ENCODE measurements at places on chromosomes 1 and 21.
A peak's percentile ranks its signal among the peaks of the same experiment; 100 is the strongest.

DNA sequence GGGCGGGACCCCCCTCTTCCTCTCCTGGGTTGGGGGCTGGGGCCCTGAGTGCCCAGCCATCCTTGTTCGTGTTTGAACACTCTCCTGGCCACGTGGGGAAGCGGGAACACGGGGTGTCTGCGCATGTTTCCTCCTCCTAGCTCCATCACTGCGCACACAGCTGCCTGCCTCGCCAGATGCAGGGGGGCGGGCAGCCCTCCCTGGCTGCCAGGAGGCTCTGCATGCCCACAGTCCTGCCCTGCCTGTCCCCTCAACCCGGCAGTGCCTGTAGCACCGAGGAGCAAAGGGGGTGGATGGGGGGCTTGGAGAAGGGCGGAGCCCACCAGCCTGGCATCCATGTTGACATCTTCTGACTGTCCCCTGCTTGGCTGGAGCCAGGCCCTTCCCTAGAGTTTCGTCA lies 1.8 kb upstream of the SLC25A34 start:
- DNase-seq: no peak

DNA sequence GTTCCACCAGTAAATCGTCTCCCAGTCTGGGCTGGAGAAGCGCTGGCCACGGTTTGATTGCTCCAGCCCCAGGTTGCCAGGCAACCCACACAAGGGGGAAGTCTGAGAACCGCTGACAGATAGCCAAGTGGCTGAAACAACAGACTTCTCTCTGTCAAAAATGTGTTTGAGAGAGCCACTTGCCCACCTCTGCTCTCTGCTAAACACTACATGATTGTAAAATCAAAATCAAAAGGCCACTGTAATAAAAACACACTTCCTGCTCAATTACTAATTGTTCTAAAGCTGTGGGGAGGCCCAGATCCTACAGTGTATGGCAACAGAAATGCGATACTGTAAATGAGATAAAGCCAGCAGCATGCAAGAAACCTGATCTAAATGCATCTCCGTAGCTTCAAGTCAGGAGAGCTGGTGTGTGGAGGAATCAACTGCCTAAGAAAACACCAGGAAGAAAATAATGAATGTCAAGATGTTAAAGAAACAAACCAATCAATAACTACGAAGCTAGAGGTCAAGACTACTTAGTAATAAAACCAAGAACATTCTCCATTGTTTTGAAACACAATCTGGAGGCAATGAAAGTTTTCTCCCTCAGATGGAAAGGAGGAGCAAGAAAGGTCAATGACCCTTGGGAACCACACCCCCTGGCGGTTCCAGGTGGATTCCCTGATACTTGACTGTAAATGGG lies 121.2 kb downstream of the SLC45A1 start:
- peak; percentile 47 for DNase-seq

- DNase-seq: no peak
Observed at GRCh38 chr1:66685670-66686069, 66.6 kb upstream of the DYNLT5 start.

DNA sequence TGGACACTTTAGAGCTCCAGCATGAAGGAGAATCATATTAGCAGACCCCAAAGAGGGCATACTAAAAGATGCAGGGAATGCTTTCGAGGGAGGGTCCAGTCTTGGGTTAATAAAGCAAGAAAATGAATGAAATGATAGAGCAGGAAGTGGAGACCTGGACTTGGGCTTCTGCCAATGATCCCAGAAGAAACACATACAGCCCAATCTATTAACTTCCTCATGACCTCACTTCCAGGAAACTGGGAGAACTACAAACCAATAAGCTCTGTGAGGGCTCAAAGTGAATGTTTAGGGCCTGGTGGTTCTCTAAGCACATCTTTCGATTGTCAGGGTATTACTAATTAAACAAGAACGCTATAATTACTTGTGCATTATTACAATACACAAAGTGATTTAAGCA lies 53.6 kb upstream of the SSX2IP start:
- DNase-seq: no peak

GRCh38 chr1:214404571-214405213 lies 123.7 kb downstream of the SMYD2 start:
- DNase-seq: no peak

- no peak for DNase-seq
Observed at GRCh38 chr21:39670701-39671100, 58.0 kb downstream of the B3GALT5 start.

- DNase-seq: no peak
Observed at GRCh38 chr1:116506132-116507004, 64.5 kb downstream of the CD58 start.

DNA sequence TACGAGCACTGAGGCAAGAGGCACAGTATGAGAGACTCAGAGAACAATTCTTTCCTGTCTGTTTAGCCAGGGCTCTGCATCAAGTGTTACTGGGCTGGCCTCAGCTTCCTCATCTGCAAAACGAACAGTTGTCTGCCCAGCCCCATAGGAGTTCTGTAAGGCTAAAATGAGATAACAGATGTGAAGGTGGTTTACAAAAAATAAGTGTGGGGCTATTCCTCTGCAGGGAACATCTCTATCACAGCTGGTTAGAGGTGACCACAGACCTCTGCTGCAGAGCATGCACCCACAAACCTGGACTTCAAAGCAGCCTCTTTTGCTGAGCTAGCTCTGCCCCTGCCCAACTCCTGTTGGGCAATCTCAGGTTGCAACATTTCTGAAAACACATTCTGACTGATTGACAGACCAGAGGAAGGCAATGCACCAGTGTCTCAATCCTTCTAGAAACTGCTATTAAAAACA lies 10.5 kb upstream of the OLIG1 start:
- no peak for DNase-seq

- DNase-seq: peak; percentile 39
Observed at GRCh38 chr1:232629250-232630046, 485 bp downstream of the SIPA1L2 start.

- DNase-seq: no peak
Observed at GRCh38 chr1:3668148-3668547, 15.8 kb downstream of the TP73 start.

DNA sequence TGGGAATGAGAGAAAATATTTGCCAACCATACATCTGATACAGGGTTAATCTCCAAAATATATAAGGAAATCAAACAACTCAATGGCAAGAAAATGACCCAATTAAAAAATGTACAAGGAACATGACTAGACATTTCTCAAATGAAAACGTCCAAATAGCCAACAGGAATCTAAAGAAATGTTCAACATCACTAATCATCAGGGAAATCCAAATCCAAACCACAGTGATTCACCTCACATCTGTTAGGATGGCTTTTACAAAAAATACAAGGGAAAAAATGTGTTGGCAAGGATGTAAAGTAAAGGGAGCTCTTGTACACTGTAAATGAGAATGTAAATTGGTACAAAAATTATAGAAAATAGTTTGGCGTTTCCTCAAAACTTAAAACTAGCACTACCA lies 54.7 kb upstream of the ZRANB2 start:
- DNase-seq: no peak

GRCh38 chr1:111236806-111237205 lies 9.3 kb downstream of the CHI3L2 start:
- no peak for DNase-seq

- DNase-seq: no peak
Observed at GRCh38 chr1:17112496-17113236, 6.6 kb downstream of the PADI2 start.

DNA sequence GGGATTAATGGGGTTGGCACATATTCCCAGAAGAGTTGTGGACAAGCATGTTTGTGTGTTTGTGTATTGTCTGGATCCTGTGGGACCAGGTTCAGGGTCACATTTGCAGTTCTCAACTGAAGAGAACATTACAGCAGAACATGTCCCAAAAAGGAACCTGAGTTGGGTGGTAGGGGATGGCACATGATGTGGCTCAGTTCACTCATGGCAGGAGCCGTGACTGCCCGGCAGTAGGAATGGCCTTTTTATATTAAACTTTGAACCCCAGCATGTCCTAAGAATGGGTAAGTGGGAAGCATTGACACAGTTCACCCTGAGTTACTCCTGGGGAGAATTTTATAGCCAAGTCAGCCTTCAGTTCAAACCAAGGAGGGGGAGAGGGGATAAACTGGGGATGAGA lies 41.3 kb downstream of the CXADR start:
- no peak for DNase-seq

DNA sequence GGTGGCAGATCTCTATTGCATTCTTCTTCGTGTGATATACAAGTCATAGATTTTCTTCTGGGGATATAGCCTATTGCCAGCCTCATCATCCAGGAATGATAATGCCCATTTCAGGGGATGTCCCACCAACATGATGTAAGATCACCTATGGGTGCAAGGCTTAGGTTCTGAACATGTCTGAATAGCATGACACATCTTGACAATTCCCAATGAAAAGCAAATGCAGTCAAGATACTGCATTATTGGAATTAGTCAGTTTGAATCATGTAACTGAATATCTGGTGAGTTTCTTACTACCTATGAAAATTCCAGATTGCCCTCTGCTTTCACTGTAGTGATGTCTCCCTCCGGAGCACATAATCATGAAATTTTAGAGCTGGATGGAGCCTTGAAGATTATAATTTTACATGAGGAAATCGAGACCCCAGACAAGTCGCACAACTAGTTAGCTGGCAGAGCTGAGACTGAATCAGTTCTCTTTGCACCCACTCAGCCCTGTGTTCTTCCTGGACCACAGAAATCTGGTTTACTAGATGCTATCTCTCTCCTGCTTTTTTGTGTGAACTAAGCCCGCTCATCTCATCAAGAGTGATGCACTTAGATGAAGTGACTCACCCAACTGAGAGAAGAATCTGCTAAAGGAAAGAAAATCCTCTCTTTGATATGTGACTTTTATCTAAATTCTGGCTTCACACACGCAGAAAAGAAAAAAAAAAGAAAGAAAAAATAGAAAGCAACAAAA lies 65.0 kb downstream of the WDR64 start:
- DNase-seq: no peak

DNA sequence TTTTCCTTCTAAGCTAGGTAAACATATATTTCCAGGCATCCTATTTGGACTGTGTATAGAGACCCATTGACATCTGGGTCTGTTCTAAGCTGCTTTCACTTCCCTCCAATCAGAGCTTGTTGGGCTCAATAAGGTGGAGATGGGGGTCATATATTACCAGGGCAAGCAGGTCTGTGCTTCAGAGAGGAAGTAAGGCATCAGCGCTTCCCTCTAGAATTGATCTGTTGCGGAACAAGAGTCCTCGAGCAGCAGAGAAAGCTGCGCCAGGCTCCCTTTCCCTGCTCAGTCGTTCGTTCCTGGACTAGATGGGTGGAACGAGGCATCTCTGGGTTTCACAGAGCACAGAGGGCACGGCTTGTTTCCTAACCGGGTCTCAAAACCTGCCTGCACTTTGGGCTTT lies 63.5 kb downstream of the DISC1 start:
- DNase-seq: no peak

DNA sequence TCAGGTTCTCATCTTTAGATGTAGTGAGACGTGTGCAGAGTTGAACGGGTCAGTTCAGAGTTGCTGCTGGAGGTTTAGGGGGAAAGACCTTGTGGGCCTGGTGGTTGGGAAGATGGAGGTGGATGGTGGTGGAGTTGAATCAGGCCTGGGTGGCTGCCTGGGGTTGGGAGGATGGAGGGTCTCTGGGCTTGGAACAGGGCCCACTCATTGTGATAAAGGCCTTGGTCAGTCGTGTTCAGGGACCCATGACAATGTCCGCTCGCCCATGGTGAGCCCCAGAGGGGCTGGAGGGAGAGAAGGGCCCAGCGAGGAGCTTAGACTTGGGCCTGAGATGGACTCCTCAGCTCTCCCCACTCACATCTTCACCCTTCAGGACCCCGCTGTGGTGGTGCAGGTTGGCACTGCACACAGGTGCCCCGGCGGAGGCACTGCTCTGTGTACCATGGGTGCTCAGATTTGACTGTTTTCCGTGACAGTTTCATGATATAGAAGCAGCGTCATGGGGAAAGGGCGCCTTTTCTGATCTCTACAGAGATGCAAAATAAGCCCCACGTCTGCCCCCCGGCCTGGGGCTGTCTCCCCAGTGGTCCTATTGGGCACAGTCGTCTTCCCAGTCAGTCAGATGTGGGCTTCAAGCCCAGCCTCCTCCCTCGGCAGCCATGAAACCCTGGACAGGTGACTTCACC lies 39.2 kb downstream of the DISP3 start:
- no peak for DNase-seq

DNA sequence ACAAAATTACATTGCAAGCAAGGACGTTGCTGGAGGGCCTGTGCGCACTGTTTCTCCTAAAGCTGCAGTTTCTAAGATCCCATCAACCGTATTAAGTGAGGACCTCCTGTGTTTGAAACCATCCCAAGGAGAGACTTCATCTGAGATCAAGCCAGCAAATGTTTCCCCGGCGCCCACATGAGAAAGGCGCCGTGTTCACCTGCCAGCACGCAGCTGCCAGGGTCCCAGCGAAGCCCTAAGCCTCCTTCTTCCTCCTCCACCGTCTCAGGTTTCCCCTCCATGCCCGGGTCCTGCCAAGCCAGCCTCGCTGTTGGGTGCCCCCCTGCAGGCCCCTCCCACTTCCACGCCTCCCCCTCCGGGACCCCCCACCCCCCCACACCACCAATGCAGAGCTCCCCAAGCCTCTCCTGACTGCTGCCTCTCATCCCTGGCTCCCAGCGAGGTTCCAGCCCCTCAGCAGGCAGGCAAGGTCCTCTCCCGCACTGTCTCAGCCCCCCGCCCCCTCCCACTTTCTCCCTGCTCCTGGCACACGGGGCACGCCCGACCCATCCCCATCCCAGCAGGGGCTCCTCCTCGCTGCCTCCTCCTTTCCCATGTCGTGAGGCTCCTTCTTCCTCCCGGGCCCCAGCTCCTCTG lies 8.6 kb upstream of the TFF1 start:
- DNase-seq: no peak

- DNase-seq: no peak
Observed at GRCh38 chr1:180930687-180931086, 18.0 kb downstream of the KIAA1614 start.

DNA sequence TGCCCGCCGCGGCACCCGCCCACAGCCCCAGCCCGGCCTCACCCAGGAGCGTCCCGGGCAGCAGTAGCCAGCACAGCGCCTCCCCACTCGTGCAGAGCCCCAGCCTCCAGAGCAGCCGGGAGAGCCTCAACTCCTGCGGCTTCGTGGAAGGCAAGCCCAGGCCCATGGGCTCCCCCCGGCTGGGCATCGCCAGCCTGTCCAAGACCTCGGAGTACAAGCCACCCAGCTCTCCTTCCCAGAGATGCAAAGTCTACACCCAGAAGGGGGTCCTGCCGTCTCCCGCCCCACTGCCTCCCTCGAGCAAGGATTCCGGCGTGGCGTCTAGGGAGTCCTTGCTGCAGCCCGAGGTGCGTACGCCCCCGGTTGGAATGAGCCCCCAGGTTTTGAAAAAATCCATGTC lies 531.2 kb downstream of the KIF26B start:
- DNase-seq: no peak

Measured in liver (tissue), 10 donors.